ENCODE measurements at places on chromosomes 1 and 21.
A peak's percentile ranks its signal among the peaks of the same experiment; 100 is the strongest.

- DNase-seq = no peak
Measured at GRCh38 chr1:162502077-162502476, 4.5 kb downstream of the UHMK1 start.

DNA sequence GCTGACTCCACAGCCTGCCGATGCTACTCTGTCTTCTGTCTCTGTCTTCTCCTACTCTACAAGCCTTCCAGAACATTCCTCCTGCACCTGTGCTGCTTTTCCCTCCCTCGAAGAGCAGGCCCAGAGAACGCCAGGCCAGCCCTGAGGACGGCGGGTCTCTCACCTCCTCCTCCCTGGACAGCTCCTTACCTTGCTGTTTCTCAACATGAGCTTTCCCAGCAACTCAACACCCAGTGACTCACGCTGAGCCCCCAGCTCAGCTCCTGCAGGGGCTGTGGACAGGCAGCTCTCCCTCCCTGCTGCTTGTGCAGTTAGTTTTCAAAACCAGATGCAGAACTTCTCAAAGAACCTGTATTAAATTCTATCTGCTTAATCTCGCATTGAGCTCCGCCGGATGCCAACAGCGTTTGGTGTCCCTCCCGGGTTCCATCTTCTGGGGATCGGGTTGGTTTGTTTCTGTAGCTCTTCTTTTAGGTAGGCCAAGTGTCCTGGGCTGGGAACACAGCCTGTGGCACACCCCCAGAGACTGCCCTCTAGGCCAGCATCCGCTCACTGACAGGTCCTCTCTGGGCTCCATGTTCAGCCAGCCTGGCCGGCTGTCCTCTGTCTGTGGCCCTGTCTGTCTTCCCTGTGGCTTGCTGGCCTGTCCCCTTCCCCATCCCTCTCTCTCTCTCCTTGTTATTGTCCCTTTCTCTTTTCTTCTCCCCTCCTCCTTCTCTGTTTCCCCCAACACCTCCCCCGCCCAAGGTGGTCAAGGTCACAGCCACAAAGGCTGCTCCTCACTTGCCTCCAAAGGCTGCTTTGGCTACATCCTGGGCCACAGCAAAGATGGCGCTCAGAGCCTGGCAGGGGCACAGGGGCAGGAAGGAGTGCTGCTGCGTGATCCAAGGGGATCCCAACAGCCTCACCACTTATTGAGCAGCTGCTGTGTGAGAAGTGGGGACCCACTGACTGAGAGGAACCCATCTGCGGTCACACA is 391.0 kb downstream of the MATN1 start:
- no peak for DNase-seq

DNA sequence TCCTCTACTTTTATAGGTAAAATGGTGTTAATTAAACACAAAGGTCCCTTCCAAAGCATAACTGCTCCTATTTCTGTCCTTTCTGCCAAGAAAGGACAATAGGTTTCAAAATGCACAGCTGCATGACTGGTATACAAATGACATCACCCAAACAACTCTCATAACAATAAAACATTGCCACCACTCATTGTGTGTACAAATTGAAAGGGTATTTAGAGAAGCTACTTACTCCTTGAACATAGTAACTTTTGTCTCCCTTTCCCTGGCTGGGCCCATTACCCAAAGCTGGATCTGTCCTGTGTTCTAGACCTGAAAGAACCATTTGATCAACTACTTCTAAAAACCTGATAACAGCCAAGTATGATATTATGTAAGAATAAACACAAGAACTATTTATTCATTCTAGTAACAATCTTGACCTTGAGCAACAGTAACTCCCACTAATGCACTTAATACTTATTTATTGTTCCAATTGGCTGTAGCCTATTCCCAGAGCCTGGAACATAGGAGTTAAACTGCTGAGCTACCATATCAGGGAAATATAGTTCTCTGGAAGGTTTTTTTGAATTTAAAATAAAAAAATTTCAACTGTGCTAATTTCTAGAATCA is 38.2 kb downstream of the TTLL7 start:
- DNase-seq = peak; percentile 37

DNA sequence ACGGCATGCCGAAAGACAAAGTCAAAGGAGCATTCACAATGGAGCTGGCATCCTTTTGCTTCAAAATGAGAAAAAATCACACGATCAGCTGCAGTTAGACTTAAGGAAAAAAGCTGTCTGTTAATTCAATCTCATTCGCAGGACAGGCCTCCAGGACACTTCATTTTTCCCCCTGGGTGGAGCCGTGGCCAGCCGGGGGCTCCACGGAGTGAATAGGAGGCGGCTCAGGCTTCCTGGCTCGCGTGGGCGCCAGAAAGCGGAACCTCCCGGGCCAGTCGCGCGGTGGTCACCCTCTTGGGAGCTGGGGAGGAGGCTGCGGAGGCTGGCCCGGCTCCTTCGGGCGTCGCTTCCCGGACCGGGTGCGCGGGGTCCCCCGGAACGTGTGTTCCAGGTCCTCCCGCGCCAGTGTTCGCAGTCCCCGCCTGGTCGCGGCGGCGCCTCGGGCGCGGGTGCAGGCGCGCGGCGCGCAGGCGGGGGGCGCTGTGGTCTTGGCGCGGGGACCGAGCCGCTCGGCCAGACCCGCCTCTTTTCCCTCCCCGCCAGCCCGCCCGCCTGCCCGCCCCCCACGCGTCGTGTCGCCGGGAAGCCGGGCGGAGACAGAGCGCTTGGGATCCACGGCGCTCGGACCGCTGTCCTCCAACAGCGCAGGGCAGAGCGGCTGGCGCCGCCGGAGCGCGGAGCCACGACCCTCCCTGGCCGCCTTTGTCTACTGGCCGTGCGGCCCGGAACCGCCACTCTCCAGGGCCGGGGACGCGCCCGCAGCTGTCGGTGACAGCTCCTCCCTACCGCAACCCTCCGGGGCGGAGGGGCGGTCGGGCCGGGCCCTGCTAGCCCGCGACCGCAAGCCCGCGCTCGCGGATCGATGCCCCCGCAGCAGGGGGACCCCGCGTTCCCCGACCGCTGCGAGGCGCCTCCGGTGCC is at the start of gene RHOU:
Gene RHOU, plus strand, starts transcription at position 599 of the 921 bp plus-strand sequence. Its CDS starts 264 bp downstream, at position 863.
- peak; percentile 59 for DNase-seq

- DNase-seq = no peak
Measured at GRCh38 chr21:18384771-18385170, 18.8 kb downstream of the TMPRSS15 start.

- no peak for DNase-seq
Measured at GRCh38 chr21:20942523-20942922, 55.7 kb upstream of the NCAM2 start.

DNA sequence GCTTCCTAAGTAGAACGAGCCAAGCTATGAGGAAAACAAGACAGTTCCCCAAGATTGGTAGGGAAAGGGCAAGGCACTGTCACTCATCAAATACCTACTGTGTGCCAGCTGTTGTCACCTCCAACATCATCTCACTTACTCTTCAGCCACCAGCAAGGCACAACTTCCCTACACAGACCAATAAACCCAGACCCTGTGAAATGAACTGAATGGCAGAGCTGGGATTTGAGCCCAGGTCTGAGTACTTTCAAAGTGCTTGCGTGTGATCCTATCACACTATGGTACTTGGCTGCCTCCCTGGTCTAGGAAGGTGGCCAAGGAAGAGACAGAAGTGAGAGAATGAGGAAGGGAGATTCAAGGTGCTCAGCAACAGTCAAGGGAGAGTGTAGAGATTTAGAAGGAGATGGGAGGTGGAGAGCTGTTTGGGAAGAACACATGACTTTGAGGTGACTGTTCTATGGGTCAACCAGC is 16.7 kb upstream of the TRIM63 start:
- no peak for DNase-seq

- DNase-seq = no peak
Measured at GRCh38 chr1:23559985-23560741, 862 bp upstream of the ID3 start.

DNA sequence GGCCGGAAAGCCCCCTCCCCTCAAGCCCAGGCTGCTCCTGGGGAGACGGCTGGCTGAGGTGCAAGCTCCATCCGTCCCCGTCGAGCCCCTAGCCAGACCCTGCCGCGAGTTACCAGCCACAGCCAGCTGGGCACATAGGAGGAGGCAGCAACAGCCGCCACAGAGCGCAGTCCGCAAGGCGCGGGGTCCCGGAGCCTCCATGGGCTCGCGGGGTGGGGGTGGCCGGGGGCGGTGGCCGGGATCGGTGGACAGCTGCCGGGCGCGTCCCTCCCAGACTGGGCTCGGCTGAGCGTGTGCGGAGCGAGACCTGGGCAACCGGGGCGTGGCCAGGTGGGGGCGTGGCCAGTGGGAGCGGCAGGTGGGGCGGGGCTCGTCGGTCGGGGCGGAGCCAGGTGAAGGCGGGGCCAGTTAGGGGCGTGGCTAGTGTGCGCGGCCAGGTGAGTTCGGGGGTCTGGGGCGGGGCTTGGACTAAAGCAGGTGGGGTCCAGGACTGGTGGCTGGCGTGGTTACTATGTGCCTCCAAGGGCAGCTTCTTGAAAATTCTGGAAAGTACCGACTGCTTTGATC is at the start of gene CD164L2:
Gene CD164L2, minus strand, starts transcription at position 295 of the 567 bp plus-strand sequence. Its CDS starts 94 bp downstream, at position 201.
- no peak for DNase-seq

- no peak for DNase-seq
Measured at GRCh38 chr1:243313635-243314536, 58.0 kb downstream of the SDCCAG8 start.

GRCh38 chr1:58902830-58903513 is 119.1 kb upstream of the JUN start:
- DNase-seq = no peak
